Activated T-cell treated with anti-CD3 and anti-CD28 coated beads, Interleukin-2, amount 50 U/mL, for 4 hours (primary cell): ENCODE measurements at places on chromosomes 3 and 15.

DNA sequence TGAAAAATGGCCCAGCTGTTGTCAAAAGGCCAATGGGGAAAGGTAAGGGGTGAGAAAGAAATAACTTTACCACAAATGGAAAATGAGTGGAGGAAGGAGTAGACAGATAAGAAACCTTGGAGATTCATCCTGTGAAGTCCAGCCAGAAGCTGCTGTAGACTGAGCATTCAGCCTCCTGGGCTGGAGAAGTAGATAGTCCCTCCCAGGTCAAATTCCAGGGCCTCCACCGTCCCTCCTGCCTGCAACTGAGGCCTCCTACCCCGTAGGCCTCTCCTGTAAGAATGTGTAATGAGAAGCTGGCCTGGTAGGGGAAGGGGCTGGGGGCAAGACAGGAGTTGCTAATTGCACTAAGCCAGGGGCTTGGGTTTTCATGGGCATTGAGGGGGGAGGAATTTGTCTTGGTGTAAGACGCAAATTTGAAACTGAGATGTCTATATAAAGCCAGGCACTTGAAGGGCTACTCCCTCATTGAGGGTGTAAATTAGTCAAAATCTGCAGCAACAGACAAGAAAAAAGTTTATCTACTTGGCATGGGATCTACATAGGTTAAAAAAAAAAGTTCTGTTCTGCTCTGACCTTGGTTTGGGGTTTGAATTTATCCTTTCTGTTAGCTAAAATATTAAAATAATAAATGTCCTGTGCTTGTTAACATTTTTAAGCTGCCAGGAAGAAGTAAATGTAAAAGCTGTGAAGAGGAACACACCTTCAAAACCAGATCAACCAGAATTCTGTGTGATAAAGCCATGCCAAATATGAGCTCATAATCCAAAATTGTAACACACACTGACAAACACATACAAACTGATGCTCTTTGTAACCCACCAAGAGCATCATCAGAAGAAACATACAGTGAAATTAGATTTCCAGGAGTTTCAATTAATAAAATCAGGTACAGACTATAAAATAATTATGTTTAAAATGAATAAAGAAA, 1.7 kb upstream of the RBP2 start:
- no peak for DNase-seq

DNA sequence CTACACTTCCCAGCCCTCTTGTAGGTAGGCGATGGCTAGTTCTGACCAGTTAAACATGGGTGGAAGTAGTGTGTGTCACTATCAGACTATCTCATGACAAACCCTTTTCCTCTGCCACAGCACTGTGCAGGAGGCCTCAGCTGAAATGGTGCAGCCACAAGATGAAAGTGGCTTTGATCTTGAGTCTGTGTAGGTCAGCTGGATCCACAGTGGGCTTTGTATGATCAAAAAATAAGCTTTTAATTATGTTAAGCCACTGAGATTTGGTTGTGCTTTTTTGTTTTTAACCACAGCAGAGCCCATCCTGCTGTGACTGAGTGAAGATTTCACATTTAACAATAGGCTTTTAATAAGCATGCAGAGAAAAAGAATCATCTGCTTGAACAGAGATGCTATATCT, 19.7 kb downstream of the RCN2 start:
- DNase-seq = no peak

- DNase-seq = no peak
Measured at GRCh38 chr3:25338158-25338725, 89.8 kb upstream of the RARB start.

DNA sequence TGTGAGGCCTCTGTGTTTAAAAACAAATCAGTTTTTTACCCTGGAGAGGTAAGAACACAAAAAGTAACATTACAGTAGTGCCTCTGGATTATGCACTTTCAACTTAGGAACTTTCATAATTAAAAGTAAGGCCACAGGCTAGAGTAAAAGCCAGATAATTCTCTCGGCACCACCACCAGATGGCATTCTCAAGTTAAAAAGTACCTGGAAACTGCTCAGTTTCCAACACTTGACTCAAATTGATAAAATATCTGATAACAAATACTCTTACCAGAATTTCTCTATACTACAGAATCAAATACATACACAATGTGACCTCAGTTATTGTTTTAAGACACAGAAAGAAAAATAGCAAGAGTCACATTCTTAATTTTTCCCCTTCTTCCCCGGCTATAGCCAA, 19.9 kb downstream of the SPICE1 start:
- DNase-seq = peak; percentile 30

GRCh38 chr15:38038659-38039442, 104.4 kb downstream of the TMCO5A start:
- DNase-seq = no peak

DNA sequence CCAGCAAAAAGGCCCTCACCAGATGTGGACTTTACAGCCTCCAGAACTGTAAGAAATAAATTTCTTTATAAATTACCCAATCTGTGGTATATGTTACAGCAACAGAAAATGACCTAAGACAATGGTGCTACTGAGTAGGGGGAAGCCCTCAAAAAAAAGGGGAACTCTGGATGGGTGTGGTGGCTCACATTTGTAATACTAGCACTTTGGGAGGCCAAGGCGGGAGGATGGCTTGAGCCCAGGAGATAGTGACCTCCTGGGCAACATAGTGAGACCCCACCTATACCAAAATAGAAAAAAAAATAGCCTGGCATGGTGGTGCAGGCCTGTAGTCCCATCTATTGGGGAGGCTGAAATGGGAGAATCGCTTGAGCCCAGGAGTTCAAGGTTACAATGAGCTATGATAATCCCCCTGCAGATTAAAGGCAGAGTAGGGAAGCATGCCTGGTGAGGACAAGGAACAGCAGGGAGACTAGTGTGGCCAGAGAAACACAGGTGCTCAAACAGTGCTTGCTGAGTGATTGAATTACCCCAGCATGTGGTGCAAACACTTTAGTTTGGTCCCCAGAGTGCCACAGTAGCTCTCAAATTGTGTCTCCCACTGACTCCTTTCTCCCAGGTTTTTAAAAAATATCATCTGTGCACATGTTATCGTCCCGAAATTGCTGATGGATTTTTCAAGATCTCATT, 13.9 kb upstream of the USP3 start:
- DNase-seq = no peak

DNA sequence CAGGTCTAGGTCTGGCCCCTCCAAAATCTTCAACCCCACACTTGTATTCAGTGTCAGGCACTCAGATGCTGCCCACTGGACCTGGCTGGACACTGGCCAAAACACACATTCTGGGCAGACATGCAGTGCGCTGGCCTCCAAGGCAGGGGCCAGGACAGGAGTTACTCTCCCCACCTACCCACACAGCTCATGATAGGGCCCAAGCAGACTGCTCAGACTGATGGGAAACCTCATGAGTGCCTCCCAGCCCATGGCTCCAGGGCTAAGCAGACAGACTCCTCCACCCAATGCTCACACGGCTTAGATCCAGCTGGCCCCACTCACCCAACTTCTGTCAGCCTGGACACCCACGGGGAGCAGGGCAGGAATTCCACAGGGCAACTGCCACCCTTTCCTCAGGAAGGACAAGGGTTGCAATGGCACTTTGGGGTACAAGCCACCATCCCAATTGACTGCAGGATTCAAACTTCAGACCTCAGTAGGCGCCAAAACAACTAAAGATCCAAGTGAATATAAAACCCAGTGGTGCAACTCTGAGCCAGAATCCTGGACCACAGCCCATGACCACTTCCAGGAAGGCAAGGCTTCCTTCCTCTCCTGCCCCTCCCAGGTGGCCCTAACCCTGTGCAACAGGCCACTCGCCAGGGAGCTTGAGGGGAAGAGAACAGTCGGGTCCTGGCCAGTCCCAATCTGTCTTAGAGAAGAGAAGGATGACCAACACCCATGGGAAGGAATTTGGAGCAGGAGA, 1.4 kb downstream of the LTF start:
- no peak for DNase-seq
